ENCODE measurements at places on chromosomes 5 and 9.

- H3K4me1 ChIP-seq = no peaks in the 10 kb centered on the region
- H3K27me3 ChIP-seq = no peaks in the 10 kb centered on the region
- H3K4me3 ChIP-seq = no peak overlapping the region
- H3K27ac ChIP-seq = no peak overlapping the region
- peaks cover 34% of the 10 kb centered on the region for H3K36me3 ChIP-seq
- DNase-seq = no peak
Observed at GRCh38 chr5:95519151-95519550, 35.6 kb downstream of the SKIC3 start.

DNA sequence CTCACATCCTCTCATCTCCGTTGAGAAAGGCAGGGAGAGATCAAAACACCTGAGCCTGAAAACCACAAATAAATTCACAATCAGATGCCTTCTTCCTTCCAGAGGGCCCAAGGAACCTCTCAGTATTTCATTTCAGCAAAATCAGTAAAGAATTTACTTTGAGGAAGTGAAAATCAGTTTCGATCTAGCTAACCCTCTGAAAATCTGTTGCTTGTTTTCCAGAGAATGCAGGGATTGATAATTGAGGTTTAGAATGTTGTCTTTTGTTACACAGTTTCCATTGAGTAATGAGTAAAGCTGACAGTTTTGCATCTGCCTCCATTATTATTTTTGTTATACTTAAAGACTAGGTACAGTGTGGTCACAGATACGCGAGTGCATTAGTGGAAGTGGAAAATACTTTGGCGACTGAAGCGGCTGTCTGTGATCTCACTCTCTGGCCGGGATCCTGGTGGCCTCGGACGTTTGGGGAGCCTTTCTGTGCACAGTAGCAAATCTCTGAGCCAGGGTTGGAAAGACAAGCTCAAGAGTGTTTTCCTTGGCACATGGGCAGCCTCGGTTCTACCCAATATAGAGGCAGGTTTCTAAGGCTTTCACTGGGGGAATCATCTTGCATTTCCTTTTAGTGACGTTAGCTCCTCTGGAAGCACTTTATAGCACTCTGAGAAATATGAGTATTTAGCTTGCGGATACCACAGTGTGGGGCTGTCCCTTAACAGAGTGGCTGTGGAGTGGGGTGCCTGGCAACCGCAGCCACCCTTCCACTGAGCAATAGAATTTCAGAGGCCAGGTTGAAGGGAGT, 32.2 kb upstream of the ANGPTL2 start:
- no peaks in the 10 kb centered on the region for H3K27me3 ChIP-seq
- DNase-seq = no peak
- H3K4me1 ChIP-seq = peaks cover 19% of the 10 kb centered on the region
- no peaks in the 10 kb centered on the region for H3K36me3 ChIP-seq
- no peak overlapping the region for H3K4me3 ChIP-seq
- peak overlapping the region; percentile 39 for H3K27ac ChIP-seq

DNA sequence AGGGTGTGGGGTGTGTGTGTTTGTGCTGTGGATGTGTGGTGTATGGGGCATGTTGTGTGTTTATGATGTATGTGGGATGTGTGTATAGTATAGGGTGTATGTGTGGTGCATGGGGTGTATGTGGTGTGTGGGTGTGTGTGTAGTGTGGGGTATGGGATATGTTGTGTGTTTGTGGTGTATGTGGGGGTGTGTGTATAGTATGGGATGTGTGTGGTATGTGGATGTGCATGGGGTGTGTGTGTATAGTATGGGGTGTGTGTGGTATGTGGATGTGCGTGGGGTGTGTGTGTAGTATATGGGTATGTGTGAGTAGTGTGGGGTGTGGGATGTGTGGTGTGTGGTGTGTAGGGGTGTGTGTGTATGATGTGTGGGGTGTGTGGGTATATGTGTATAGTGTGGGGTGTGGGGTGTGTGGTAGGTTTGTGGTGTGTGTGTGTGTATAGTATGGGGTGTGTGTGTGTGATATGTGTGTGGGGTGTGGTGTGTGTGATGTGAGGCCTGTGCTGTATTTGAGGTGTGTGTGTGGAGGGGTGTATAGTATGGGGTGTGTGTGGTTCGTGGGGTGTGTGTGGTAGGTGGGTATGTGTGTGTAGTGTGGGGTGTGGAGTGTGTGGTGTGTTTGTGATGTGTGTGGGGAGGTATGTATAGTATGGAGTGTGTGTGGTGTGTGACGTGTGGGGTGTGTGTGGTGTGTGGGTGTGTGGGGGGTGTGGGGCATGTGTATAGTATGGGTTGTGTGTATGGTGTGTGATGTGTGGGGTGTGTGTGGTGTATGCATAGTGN, 10.5 kb downstream of the ECSCR start:
- H3K36me3 ChIP-seq = no peaks in the 10 kb centered on the region
- peaks cover 5% of the 10 kb centered on the region for H3K27me3 ChIP-seq
- no peak overlapping the region for H3K27ac ChIP-seq
- no peak for DNase-seq

- H3K4me1 ChIP-seq = no peaks in the 10 kb centered on the region
- H3K27ac ChIP-seq = no peak overlapping the region
- H3K27me3 ChIP-seq = no peaks in the 10 kb centered on the region
- H3K36me3 ChIP-seq = no peaks in the 10 kb centered on the region
- no peak overlapping the region for H3K4me3 ChIP-seq
- DNase-seq = no peak
Observed at GRCh38 chr5:65413822-65414221, 67.9 kb downstream of the ADAMTS6 start.

DNA sequence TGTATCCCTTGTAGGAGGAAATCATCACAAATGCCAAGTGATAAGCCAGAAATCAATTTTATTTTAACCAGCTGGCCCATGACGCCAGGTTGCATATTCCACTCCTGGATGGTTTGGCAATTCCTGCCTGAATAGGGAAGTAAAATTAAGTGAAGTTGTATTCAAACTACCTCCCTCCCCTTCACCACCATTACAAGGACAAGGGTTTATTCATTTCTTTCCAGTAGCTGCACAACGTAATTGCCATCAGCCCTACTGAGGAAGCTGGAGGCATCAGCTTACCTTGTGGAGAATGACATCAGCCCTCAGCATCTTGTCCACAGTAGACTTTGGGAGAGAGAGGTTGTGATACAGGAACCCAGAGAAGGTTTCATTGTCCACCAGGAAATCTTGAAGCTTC, 66.6 kb downstream of the ABCA1 start:
- no peak for DNase-seq
- no peaks in the 10 kb centered on the region for H3K27me3 ChIP-seq
- peaks cover 15% of the 10 kb centered on the region for H3K36me3 ChIP-seq
- no peak overlapping the region for H3K4me3 ChIP-seq
- no peak overlapping the region for H3K27ac ChIP-seq

- H3K4me1 ChIP-seq = peaks cover 32% of the 10 kb centered on the region
- H3K27me3 ChIP-seq = no peaks in the 10 kb centered on the region
- H3K36me3 ChIP-seq = peaks cover 15% of the 10 kb centered on the region
- no peak overlapping the region for H3K4me3 ChIP-seq
Observed at GRCh38 chr5:61389609-61390008, 57.6 kb downstream of the ZSWIM6 start.

- no peak for DNase-seq
- H3K4me3 ChIP-seq = no peak overlapping the region
- peaks cover 18% of the 10 kb centered on the region for H3K4me1 ChIP-seq
- H3K27me3 ChIP-seq = no peaks in the 10 kb centered on the region
- peaks cover 4% of the 10 kb centered on the region for H3K36me3 ChIP-seq
- no peak overlapping the region for H3K27ac ChIP-seq
Observed at GRCh38 chr9:116209414-116210116, 56.0 kb downstream of the PAPPA start.

- H3K36me3 ChIP-seq = no peaks in the 10 kb centered on the region
- H3K4me3 ChIP-seq = peak overlapping the region; percentile 39
- no peaks in the 10 kb centered on the region for H3K27me3 ChIP-seq
- peak overlapping the region; percentile 17 for H3K27ac ChIP-seq
- DNase-seq = no peak
Observed at GRCh38 chr9:17519761-17520160, 59.1 kb upstream of the SH3GL2 start.

- H3K4me1 ChIP-seq = peaks cover 6% of the 10 kb centered on the region
- H3K4me3 ChIP-seq = no peak overlapping the region
- no peaks in the 10 kb centered on the region for H3K36me3 ChIP-seq
Observed at GRCh38 chr9:138045541-138046490, 168.2 kb downstream of the CACNA1B start.

- H3K27me3 ChIP-seq = peaks cover 6% of the 10 kb centered on the region
- DNase-seq = no peak
- no peak overlapping the region for H3K27ac ChIP-seq
- H3K36me3 ChIP-seq = no peaks in the 10 kb centered on the region
- H3K4me1 ChIP-seq = peaks cover 11% of the 10 kb centered on the region
Observed at GRCh38 chr5:149639737-149640136, 58.4 kb downstream of the ARHGEF37 start.

DNA sequence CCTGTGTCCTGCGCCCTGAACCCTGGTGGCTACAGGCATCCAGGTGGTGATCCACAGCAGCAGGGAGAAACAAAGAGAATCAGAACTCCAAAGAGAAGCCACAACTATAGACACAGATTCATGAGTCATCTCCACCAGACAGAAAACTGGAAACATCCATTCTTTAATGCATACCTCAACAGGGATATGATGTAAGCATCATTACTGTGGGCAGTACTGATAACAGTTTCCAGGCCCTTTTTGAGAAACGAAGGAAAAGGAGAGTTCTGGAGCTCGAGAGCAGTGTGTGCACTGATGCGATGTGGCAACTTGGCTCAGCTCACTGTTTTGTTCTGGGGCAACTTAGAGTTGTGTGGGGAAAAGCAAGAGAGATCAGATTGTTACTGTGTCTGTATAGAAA, 215.6 kb upstream of the ADAMTS16 start:
- no peaks in the 10 kb centered on the region for H3K4me1 ChIP-seq
- DNase-seq = no peak
- H3K27ac ChIP-seq = no peak overlapping the region
- H3K36me3 ChIP-seq = no peaks in the 10 kb centered on the region

DNA sequence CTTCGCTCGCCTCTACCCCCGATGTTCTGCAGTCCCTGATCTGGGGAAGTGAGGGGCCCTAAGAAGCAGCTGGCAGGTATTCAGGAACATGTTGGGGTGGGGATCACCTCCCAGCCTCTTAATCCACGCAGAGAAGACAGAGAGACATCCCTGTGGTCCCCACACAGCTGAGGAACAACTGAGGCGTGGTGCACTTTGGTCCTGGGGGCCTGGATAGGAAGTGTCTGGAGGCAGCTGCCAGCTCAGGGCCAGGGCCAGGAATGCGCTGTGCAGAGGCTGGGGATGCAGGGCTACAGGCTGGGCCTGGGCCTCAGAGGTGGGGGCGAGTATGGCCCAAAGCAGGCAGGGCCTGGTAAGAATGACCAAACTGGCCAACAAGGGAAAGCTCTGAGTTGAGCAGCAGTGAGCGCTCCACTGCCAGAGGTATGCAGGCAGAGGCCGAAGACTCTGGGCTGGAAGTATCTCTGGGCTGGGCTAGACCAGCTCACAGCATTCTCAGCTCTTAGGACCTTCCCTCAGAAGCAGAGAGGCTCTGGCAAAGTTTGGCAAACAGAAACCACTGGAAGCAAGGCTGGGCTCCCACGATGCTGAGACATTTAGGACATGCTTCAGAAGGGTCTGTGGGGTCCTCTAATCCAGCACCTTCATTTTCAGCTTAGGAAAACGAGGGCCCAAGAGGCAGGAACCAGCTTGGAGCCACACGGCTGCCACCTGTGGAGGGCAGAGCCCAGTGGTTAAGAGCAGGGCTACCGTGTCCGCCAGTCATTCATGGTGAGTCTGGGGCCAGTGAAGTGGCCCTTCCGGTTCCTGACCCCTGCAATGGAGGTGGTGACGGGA, 174.4 kb downstream of the GAPVD1 start:
- H3K27me3 ChIP-seq = no peaks in the 10 kb centered on the region
- peaks cover 13% of the 10 kb centered on the region for H3K4me1 ChIP-seq
- no peak for DNase-seq
- H3K36me3 ChIP-seq = peaks cover under 1% of the 10 kb centered on the region
- H3K27ac ChIP-seq = no peak overlapping the region
- no peak overlapping the region for H3K4me3 ChIP-seq

DNA sequence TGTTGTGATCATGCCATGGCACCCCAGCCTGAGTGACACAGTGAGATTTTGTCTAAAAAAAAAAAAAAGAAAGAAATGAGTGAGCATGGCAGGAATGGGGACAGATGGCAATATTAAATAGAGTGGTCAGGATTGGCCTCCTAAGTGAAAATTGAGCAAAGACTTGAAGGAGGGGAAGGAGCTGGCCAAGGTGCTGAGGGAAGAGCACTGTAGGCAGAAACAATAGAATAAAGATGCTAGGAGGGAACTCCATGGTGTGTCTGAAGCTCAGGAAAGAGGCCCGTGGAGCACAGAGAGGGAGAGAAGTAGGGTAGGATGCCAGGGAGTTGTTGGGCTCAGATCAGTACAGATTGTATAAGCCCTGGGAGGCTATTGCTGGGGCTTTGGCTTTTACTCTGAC, 64.4 kb upstream of the PCAT7 start:
- H3K4me3 ChIP-seq = no peak overlapping the region
- H3K4me1 ChIP-seq = no peaks in the 10 kb centered on the region
- H3K36me3 ChIP-seq = no peaks in the 10 kb centered on the region
- no peak for DNase-seq

DNA sequence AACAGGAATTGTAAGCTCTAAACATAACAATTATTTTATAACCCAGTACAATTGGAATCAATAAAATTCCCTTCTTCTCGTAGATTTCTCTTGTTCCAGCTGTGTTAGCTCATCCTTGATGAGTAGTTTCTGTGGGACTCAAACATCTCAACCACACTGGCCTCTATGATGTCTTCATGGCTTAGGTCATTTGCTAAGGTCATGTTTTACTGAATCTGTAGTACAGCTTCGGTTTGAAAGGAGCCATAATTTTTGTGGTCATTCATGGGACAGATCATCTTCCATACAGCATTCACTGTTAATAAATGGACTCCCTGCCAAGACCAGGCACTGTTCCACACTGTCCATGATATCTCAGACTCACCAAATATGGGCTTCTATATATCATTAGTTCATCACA, 369.0 kb upstream of the RFX3 start:
- H3K4me3 ChIP-seq = no peak overlapping the region
- no peak overlapping the region for H3K27ac ChIP-seq
- peaks cover 1% of the 10 kb centered on the region for H3K36me3 ChIP-seq
- peaks cover 6% of the 10 kb centered on the region for H3K4me1 ChIP-seq
- no peak for DNase-seq
- H3K27me3 ChIP-seq = peaks cover 4% of the 10 kb centered on the region
